ENCODE measurements at places on chromosomes 1 and 21.

DNA sequence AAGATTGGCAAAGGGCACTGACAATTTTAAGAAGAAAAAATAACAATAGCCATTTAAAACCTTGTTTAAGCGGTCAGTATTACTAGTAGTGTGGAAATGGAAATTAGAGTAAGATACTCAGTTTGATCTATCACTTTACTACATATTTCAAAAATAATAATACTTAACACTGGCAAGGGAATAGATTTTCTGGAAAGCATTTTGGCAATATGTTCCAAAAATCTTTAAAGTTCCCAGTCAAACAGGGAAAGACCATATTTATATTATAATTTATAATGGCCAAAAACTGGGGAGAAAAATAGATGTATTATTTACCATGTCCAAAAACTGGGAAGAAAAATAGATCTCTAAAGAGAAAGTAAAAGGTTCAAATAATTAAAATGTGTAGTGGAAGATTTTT is 28.6 kb upstream of the C1orf21 start:
- DNase-seq, result no peak

DNA sequence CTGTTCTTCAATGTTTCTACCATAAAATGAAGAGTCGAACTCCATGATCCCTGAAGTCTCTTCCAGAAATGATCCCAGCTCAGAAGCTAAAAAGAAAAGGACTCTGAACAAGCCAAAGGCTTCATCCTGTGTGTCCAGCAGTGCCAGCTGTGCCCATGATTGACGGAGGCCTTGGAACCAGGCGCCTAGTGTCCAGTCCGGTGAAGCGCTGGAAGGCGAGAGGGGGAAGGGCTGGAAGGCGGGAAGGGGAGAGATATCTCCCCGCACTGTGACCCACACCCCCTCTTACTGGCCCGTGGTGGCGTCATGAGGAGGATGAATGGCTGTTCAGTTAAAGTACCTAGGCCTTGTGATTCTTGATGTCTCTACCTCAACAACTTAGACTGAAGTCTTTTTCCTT is 10.4 kb upstream of the PLEKHA6 start:
- DNase-seq, result no peak

DNA sequence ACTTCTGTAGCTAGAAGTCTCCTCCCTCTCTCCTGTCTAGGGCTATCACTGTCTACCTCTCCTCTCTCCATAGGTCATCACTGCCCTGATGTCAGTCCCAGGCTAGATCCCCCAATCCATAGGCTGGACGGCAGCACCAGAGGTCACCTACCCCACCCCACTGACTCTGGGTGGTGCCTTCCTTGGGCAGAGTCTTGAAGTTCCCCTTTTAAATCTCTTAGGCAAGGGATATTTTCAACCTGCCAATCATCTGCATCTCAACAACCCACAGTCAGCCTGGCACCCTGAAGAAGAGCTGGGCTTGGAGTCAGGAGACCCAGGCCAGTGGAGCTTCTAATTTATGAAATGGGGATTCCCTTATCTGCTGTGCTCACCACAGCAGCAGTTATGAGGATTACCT is 13.2 kb downstream of the MYBPH start:
- no peak for DNase-seq

- no peak for DNase-seq
These were observed 246.4 kb upstream of the LRRC7 start for GRCh38 chr1:69321311-69321710.

- no peak for DNase-seq
These were observed 25.2 kb upstream of the TTC22 start for GRCh38 chr1:54826226-54826816.

DNA sequence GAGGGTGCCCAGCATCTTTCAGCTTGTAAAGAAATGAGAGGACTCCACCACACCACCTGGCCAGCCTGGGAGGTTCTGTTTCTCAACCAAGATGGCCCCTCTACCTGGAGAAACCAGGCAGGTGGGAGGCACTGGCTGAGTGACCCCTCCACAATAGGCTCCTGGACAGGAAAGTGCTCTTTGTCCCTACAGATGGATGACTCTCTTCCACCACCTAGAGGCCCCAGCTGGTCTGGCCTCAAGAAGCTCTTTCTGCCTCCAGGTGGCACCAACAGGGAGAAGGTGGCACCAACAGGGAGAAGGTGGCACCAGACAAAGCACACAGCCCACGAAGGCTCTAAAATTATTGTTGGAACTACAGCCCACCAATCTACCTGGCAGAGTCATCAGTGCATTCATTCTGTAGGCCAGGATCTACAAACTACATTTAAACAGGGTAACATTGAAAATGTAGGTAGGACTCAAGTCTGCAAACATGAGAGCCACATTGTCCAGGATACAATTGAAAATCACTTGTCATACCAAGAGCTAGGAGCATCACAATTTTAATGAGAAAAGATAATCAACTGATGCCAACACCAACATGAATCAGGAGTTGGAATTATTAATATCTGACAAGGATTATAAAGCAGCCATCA is 14.4 kb downstream of the TMPRSS3 start:
- no peak for DNase-seq

DNA sequence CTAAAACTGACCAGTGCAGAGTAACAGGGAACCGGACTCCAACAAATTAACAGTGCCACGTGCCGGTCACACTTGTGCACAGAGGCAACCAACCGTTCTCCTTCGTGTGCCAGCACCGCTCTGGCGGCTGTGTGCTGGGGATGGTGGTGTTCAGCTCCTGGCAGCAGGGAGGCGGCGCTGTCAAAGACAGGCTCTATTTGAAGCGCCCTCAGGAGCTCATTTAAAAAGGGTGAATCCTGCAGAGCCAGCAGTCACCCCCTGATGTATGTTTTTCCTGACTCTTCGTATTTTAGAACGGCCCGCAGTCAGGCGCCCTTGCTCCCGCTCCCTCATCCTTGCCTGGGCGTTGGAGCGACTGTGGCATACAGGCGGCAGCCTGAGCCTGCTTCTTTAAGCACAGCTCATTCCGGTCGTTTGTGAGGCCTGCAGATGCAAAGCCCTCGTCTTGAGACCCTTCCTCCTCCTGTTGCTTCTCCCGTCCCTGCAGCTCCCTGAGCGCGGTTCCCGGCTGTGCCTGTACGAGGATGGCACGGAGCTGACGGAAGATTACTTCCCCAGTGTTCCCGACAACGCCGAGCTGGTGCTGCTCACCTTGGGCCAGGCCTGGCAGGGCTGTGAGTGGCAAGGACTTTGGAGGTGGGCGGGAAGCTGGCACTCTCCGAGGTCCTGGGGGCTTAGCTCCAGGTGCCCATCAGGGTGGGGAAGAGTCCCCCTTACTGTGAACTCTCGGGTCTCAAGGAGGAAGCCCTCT is 1.1 kb downstream of the DFFB start:
- DNase-seq, result peak; percentile 16

- no peak for DNase-seq
These were observed 6.5 kb downstream of the F3 start for GRCh38 chr1:94535095-94535494.

DNA sequence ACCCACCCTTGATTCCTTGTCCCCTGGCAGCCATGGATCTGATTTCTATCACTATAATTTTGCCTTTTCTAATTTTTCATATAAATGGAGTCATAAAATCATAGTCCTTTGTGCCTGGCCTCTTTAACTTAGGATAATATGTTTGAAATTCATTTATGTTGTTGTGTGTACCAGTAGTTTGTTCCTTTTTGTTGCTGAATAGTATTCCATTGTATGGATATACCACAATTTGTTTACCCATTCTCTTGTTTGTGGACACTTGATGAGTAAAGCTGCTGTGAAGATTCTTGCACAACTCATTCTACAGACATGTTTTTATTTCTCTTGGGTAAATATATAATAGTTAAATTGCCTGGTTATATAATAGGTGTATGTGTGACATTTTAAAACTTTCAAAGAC is 22.7 kb upstream of the GJA8 start:
- no peak for DNase-seq

GRCh38 chr1:61378494-61379180 is 296.3 kb downstream of the NFIA start:
- DNase-seq, result no peak

- no peak for DNase-seq
These were observed 117.8 kb downstream of the TNFSF18 start for GRCh38 chr1:172932981-172933380.

GRCh38 chr1:3717715-3718601 is 34.3 kb upstream of the CCDC27 start:
- DNase-seq, result no peak

DNA sequence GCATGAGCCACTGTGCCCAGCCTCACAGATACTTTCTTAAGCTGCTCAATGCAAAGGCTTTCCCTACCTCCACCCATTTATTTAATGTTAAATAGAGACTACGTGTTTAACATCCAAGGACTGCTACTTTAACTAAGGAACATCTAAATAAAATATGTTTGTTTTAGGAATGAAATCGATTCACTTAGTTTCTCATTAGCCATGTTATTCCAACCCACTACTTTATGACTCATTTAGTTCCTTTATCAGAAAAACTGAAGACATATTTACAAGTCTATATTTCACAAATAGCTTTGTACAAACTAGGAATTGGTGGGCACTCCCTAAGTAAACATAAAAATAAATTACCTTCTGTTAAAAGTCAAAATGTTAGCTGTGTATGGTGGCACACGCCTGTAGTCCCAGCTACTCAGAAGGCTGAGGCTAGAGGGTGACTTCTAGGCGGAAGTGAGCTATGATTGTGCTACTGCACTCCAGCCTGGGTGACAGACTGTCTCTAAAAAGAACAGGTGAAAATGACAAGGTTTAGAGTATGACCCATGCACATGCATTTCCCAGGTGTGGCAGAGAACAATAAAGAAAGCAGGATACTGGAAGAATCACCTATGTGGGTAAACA is 39.9 kb upstream of the AK4 start:
- no peak for DNase-seq

DNA sequence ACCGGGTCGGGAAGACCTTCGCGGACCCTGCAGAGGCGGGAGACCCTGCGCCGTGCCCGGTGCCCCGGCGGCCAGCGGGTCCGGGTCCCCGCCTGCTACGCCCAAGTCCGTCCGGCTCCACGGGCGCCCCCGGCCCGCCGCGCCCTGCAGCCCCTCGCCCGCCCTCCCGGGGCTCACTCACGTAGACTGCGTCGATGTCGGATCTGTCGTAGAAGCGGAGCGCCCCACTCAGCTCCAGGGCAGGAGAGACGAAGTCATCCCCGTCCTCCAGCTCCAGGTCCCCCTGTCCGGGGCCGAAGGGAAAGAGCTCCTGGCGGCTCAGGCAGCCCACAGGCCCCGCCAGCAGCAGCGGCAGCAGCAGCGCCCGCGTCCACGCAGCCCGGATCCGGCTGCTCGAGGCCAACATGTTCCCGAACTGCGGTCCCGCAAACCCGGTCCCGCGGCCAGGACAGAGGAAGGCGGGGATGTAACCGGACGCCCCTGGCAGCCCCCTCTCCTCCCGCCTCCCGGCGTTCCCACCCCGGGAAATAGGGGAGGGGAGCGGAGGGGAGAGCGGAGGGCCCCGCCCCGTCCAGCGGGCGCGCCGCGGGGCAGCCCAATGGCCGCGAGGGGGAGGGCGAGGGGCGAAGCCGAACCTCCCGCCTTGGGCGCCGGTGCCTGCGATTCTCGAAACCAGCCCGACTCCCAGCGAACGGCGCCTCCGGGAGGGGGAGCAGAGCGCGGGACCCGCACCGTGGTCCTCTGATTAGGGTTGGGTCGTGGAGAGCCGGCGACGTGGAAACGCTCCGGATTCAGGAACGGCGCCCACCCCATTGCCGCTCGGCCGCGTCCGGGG is at the start of gene NID1:
Gene NID1, minus strand, starts transcription at position 417 of the 835 bp plus-strand sequence. Its CDS starts 11 bp downstream, at position 406.
- peak; percentile 38 for DNase-seq

GRCh38 chr1:27057801-27058625 is 45.4 kb upstream of the TENT5B start:
- no peak for DNase-seq

GRCh38 chr1:149979245-149979971 is 31.1 kb downstream of the OTUD7B start:
- no peak for DNase-seq

DNA sequence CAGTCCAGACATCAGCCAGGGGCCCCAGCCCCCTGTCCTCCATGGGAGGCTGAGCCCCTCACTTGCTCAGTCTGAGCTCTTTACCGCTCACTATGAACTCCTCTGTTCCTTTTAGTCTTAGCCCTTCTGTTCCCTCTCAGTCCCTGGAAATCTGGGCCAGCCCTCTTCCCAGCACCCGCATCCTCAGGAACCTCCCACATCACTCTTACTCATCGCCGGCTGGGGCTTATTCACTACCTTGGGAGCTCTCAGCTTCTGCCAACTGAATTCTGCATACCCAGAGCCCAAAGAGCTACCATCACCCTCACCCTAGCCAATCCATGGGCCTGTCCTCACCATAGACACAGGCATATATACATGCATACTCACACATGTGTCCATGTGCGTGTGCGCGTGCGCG is 11.5 kb downstream of the KNCN start:
- DNase-seq, result no peak

DNA sequence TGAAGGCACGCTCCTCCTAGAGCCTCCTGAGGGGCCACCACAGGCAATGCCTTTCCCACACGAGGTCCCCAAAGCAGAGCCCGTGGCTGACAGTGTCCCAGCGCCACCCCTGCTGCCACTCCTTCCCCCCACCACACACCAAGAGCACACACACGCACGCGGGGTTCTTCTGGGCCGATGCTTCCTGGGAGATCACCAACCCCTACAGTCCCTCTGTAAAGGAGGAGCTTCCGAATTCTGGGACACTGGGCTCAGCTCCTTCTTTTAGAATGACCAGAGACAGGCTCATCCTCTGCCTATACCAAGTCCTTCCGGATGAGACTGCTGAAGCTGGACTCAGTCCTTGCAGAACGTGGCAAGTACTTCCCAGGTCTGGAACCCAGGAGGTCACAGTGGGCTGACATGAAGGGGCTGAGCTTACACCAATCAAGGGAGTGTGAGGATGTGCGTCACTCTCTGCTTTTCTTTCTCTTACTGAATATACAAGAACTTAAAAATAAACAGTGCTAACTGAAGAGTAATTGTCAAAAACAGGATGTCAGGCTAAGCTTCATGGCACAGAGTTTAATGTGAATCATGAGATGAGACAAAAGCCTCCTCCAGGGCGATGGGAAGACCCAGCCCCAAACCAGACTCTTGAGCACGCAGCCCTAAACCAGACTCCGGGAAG is 12.7 kb downstream of the SSU72 start:
- DNase-seq, result no peak

DNA sequence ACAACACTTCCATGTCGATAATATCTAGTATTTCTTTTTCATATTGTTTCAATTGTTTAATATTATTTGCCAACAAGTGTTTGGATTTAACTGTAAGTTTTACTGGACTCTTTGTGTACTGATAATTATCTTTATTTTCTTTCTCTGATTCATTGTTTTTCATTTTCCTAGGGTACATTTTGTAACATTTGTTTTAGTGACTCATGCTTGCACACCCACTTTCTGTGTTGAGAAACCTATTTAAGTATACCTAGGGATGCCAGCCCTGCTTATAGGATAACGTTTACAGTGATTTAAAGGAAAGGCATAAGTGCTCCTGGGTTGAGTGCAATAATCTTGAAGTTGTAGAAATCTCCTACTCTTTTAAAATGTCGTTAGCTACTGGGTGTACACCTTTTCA is 1386.0 kb upstream of the ADGRL4 start:
- DNase-seq, result no peak

DNA sequence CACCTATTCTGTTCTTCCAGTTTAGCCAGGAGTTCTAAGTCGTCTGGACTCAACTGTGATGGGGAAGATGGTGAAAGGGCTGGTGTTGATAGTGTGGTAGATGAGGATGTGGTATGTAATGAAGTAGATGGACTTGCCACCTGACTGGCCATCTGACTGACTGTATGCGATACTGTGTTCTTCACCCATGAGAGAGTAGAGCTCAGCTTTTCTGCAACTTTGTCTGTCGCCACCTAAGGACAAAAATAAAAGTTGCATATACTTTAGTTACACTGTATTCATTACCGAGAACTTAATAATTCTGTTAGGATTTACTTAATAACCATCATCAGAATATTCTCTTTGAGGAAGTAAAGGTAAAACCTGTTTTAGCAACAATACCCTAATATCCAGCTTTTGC is 48.5 kb downstream of the EVI5 start:
- DNase-seq, result no peak

Measured in midbrain (tissue), 1 donor.